ENCODE measurements at places on chromosomes 4 and X.

GRCh38 chr4:61201961-61202637 lies 2.0 kb downstream of the ADGRL3 start:
- no peak for DNase-seq

DNA sequence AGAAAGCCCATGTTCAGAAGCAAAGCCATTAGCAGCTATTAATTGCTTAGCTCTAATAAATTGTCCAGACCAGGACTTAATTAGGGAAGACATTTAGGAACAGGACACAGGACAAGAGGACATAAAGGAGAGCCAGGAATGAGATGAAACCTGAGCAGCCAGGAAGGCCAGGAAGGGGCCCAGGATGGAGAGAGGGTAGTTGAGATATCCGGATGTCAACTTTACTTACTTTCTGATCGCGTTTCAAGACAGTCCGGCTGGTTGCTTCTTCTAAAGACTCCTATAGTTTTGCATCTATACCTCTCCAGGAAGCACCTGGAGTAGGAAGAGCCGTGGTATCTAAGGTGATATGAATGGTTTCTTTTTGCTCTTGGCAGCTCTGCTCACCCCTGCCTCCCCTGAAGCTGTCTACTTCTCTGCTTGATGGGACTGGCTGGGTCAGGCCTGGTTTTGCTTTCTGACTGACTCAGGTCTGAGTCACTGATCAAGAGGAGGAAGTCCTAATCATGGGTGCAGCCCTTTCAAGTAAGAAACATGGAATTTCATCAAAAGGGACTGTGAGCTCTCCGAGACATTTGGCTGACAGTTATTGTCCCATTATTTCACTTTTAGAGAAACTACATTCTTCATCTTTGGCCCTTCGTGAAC lies 733.3 kb downstream of the RPA4 start:
- DNase-seq: no peak

DNA sequence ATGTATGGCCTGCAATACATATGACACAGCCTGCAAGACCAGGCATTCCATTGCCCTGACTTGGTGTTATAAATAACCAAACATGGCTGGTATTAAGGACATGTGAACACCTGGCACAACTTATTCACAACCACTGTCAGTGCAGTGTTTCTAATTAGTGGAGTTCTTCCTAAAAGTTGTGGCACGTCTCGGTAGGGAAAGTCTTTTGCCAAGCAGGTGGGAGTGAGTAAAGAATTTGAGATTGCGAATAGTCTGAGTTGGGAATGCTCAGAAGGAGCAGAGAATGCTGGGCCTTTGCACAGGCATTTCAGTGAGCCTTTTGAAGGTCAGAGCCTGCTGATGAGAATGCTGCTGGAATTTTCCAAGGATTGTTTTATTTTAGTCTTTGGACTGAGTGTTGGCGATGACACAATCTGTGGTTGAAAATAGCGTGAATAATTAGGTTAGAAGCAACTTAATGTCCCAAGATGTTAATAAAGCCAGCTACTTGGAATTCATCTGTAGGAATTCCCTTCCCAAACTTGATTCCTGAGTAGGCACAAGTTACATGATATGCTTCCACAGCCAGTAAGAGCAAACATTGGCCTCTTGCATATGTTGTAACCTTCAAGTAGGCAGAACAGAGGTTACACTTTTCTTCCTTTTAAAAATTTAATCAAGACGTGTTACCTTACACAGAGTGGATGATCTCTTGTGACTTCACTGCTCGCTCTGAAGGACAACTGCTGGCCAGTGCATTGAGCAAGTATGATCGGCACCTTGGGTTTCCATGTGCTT lies 83.6 kb upstream of the PGRMC2 start:
- no peak for DNase-seq

- no peak for DNase-seq
Measured at GRCh38 chr4:81307991-81308390, 93.0 kb upstream of the PRKG2 start.

- no peak for DNase-seq
Measured at GRCh38 chr4:57023104-57023503, 44.4 kb downstream of the POLR2B start.

DNA sequence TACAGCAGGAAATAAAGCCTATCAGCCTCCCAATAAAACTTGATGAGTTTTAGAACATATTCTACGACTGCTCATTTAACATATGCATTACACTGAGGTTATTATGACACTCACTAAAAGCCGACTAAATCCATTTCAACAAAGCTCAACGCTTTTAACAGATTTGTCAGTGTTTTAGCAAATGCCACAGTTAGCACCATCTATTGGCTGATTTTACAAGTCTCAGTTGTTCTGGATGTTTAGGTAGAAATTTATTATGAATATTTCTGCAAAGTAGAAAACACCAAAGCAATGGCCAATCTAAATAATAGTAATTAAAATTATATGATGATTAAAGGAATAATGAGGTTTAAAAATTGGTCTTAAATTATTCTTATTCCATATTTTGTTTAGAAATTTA lies 993.2 kb upstream of the PCDH7 start:
- DNase-seq: no peak

GRCh38 chrX:47608130-47608810 lies 11.4 kb downstream of the SYN1 start:
- no peak for DNase-seq

DNA sequence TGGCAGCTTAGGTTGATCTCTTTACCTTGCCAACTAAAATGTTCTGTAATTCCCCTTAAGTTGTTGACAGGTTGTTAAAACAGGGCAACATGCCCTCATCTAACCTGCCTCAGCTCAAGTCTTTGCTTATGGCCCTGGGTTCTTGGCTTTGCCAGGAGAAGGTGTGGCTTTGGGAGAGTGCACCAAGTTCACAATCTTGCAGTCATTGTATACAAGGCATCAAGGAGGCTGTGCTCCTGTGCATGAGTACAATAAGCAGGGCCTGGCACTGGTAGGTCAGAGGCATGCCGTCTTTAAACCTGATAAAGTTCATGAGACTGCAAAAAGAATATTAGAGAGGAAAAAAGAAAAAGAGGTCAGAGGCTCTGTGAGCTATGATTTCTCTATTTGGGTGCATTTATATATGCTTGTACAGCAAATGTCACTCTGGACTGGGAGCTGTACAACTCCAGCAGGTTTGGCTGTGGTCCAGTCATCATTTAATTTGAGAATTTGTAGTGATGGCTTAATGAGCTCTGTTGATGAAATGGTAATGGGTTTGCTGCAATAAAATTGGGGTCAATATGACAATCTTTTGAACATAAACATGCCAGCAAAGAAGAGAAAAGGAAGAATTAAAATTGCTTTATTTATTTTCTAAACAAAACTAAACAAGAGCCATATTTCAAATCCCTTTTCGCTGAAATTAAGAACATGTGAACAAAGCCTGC lies 30.3 kb downstream of the AREG start:
- DNase-seq: no peak

DNA sequence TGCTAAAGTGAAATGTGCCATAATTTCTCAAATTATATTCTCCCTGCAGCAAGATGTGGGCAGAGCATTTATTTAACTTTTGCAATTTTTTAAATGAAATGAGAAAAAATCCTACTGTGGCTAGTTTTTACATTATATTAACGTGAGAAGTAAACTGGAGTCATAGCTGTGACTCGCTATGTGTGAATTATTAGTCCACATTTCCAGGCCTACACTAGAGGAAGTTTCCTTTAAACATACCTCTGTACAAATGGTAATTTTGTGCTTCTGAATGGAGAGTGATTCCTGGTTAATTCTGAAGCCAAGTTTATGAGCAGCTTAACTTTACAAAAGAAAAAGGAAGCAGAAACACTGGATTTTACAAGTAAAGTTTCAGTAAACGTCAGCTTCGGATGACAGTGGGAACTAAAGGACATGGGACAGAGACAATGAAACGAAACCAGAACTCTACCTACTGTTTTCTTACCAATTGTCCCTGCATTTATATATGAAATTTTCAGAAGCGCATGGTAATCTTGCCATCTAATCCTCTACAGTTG lies 72.4 kb downstream of the FBXO8 start:
- no peak for DNase-seq

- no peak for DNase-seq
Measured at GRCh38 chrX:148069759-148070503, 88.8 kb downstream of the FMR1NB start.

- no peak for DNase-seq
Measured at GRCh38 chr4:108889696-108890483, 127.0 kb upstream of the ETNPPL start.

- no peak for DNase-seq
Measured at GRCh38 chr4:99625369-99625768, 32.3 kb downstream of the C4orf54 start.

- no peak for DNase-seq
Measured at GRCh38 chr4:69044247-69044646, 52.0 kb upstream of the UGT2B7 start.

- no peak for DNase-seq
Measured at GRCh38 chr4:76607266-76607799, 172.3 kb downstream of the SHROOM3 start.

- DNase-seq: no peak
Measured at GRCh38 chrX:42106556-42106955, 183.2 kb upstream of the CASK start.

DNA sequence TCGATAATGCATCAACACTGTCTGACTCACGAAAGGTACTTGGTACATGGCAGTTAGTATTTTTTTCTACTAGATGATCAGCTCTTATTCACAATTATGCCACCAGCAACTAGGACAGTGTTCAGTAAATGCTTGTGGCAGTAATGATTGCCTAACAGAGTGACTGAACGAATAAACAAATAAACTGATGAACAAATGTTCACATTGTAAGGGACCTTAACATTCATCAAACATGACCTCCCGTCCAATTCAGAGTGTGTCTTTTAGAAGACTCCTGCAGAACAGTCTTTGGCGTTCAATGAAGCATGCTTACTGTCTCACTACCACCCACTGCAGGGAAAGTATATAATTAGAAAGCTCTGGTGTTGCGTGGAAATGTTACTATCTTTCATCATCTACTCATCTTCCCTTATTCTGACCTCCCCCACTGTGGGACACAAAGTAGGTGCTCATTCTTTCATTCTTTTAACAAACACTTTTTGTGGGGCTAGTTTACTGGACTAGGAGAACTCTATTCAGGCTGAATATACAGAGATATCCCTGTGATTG lies 319.3 kb downstream of the RAB28 start:
- no peak for DNase-seq

DNA sequence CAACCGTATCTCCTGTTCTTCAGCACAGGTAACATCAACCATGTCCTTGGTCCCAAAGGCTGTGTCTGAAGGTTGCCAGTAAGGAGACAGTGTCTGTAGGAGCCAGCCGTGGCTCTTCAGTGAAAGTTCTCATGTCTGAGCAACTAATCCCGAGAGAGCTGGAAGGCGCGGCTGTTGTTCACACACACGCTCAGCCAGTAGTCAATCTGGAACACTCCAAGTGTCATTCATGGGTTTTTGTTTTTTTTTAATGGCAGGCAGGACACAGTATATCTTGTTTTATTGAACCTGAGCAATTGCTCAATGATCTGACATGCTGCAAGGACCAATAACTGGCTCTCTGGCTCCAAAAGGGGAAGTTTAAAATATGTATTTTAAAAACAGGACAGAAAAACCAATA lies 48.4 kb upstream of the MAP3K15 start:
- no peak for DNase-seq

GRCh38 chr4:16118090-16118489 lies 34.3 kb upstream of the PROM1 start:
- no peak for DNase-seq

GRCh38 chr4:138062929-138063328 lies 179.2 kb downstream of the SLC7A11 start:
- DNase-seq: no peak

DNA sequence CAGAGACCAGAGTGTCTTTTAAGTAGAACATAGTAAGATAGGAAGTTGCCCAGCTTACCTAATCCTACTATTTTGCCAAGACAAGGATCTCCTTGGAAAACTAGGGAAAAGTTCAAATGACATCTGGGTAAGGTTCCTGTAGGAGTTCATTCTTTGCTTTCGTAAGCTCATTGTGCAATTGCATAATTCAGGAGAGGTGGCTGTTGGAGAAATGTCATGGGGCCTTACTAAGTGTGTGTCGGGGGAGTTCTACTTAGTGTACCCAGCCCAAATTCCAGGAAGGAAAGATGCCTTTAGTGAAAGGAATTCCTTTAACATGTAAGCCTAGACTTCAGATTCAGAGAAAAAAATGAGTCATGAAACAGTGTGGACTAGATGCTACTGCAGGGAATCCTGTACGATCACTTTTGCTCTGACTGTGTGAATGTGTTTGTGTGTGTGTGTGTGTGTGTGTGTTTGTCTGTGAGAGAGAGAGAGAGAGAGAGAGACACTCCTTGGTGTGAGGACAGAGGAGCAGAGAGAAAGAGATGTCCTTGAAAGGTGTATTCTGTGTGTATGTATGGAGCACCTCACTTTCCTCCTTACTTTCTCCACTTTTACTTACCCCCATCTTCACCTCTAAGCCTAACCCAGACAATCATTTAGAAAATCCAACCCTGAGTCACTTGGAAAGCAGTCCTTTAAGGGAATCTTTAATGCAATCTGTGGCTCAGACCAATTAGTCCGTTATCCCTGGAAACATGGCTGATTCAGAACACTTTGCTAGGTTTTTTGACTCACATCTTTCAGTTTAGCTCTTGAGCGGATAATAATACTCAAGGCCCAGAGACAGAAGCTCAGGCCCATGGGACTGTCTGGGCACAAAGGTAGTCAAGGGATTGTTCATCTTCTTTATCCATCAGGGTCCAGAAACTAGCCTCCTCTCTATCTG lies 114.5 kb upstream of the ACSL4 start:
- no peak for DNase-seq

DNA sequence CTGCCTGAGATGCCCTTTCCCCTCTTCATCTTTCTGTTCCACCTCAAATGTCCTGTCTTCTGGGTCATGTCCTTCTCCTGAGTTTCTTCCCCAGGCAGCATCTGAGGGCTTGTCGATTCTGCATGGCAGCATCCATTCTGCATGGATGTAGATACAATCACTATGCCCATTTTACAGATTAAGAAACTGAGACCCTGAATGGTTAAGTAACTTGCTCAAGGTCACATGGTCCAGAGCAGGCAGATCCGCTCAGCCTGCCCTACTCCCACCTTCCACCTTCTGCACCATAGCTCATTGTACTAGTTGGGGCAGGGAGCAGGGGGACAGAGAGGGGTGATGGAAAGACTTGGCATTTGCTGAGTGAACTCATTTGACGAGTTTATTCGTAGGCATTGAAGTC lies 32.0 kb downstream of the ZNF185 start:
- no peak for DNase-seq

GRCh38 chr4:138034871-138035270 lies 207.3 kb downstream of the SLC7A11 start:
- DNase-seq: no peak

- no peak for DNase-seq
Measured at GRCh38 chr4:86451560-86452330, 91.9 kb upstream of the MAPK10 start.

- no peak for DNase-seq
Measured at GRCh38 chrX:115560211-115560977, 580 bp upstream of the PLS3 start.

- DNase-seq: no peak
Measured at GRCh38 chrX:108397627-108398391, 40.4 kb downstream of the COL4A6 start.

- DNase-seq: no peak
Measured at GRCh38 chr4:110627977-110628662, 5.2 kb upstream of the PITX2 start.

Measured in stimulated activated CD8-positive, alpha-beta memory T cell treated with anti-CD3 and anti-CD28 coated beads, Interleukin-7, amount 100 ng/mL, for 1 hour (primary cell).